HepG2 (cell line): ENCODE measurements at places on chromosomes 5 and 9. TPM values are rescaled to one million over a fixed set of nuclear protein-coding genes. Genes with fewer than 3 reads are reported as not detected.

GRCh38 chr5:153782589-153783361, 255.9 kb downstream of the FAM114A2 start:
- no peak for DNase-seq

- DNase-seq = no peak
These were observed 125.4 kb downstream of the ATPSCKMT start for GRCh38 chr5:10124287-10124686.

DNA sequence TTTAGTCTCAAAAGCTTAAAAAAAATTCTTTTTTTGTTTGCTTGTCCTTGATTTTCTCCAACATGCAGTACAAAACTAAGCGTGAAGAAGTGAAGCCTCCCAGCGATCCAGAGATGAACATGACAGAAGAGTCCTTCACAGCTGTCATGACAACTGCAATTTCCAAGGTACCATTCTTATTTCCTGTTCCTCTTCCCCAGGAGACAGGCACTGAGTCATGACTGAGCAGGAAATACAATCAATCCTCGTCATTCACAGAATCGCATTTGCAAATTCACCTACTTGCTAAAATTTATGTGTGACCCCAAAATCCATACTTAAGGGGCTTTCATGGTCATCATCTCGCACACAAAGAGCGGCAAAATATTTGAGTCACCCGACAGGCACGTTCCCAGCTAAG, 77.3 kb downstream of the SLC1A1 start:
- no peak for DNase-seq

DNA sequence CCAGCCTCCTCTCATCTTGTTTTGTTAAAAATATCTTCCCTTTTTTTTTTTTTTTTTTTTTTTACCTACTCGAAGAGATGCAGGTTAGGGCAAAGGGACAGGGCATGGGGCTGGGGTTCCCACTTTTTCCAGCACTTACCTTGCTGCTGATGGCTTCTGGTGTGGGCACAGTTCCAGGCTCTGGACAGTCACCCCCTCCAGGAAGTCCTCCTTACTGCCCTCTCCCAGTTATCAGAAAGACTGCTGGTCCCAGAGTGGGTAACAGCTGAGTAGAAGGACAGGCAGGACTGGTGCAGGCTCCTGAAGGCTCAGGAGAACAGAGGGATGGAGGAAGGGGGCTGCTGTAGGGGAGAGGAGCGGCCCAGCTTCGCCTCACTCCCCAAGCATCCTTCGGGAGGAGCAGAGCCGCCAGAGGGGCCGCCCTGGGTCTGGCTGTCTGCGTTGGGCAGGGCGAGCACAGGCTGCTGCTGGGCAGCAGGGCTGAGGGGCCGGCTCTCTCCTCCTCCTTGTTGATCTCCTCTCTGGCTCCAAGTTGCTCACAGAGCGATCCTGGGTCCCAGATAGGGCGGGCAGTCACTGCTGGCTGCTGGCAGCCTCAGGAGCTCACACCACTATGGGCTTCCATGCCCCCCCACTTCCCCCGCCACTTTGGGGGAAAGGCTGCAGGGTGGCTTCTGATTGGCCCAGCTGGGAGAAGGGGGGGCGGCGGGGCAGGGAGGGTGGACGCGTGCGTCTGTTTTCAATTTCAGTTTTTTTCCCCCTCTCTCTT, at the start of gene PDGFRB:
Gene PDGFRB, minus strand, starts transcription at position 588 of the 769 bp plus-strand sequence. CDS start 18,798 bp downstream, outside the sequence.
- DNase-seq = no peak

DNA sequence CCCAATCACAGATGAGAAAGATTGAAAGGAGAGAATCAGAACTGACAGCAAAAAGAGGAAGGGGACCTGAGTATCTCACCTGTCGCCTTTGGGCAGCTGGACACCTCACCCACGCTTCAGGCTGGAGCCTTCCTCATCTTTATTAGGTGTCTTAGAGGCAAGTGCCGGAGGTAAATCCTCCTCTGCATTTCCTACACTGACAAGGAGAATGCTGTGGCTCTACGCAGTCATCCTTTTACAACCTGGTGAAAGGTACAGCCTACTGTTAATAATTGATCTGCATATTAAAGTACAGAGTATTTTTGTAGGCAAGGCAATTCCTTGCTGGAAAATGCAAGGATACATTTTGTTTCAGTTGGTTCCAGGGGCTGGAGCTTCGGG, 34.8 kb downstream of the PRLR start:
- DNase-seq = no peak

- no peak for DNase-seq
These were observed 476.3 kb downstream of the CCDC171 start for GRCh38 chr9:16029046-16029615.

DNA sequence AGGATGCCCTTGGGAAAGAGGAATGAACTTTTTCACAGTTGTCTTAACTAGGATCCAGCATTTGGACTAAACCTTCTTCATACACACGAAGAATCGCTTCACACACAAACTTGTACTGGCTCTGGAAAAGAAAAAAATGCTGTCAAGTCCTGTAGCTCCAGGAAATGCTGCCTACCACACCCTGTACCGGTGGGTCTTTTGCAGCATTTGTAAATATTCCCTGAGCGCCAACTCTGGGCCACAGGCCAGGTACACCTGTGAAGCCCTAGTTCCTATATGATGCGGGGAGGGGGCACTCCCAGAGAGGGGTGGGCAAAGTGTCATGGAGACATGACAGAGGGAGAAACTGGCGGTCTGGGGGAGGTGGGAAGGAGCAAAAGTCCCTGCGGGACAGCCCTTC, 58.7 kb upstream of the EPB41L4B start:
- DNase-seq = no peak

DNA sequence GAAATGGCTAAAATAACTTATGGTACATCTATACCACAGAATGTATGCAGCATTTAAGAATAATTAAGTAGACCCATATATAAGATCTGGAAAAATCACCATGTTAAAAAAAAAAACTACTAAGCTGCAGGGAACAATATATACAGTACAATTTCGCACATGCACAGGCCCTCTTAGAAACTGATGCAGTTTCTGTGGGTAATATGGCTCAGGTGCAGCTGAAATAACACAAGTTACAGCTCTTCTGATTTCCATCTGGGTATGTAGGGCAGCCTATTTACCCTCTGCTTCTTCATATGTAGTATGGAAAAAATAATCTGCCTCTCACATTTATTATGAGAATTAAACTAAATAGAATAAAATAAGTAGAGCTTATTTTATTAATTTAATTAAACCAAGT, 82.9 kb downstream of the YIPF5 start:
- no peak for DNase-seq

DNA sequence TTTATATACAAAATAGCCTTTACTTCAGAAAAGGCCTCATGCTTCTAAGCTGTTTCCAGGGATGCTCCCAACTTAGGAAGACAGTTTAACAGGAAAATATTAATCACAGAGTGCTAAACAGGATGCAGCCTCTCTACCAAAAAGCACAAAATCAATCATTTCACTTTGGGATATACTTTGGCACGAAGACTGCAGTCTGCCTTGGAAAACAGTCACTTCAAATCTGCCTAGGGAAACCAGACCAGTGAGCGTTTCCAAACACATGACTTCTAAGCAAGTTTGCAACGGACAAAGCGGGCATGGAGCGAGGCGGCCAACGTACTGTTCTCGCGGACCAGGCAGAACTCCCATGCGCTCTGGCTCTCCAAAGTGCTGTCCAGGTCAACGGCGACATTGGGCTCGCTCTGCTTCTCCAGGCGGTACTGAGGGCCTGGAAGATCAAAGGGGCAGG, 201.0 kb downstream of the MAPKAP1 start:
- DNase-seq = no peak

GRCh38 chr9:95458666-95459065, 58.1 kb downstream of the PTCH1 start:
- no peak for DNase-seq

GRCh38 chr5:14742498-14742897, 78.0 kb downstream of the OTULIN start:
- DNase-seq = no peak

GRCh38 chr9:86941197-86941596, 6.1 kb downstream of the GAS1 start:
- DNase-seq = no peak

- no peak for DNase-seq
These were observed 3.0 kb downstream of the ARSI start for GRCh38 chr5:150299571-150300327.

- peak; percentile 37 for DNase-seq
These were observed 23.3 kb downstream of the MCTP1 start for GRCh38 chr5:95261437-95262175.

- DNase-seq = no peak
These were observed 48.9 kb downstream of the FAM174A start for GRCh38 chr5:100584069-100584468.

- DNase-seq = no peak
These were observed 60.9 kb downstream of the ANKRD55 start for GRCh38 chr5:56172241-56172640.

GRCh38 chr5:41812156-41812555, 58.1 kb downstream of the OXCT1 start:
- DNase-seq = no peak

GRCh38 chr5:56291079-56291643, 58.0 kb upstream of the ANKRD55 start:
- DNase-seq = no peak

GRCh38 chr5:137186759-137187461, 312.2 kb downstream of the SPOCK1 start:
- DNase-seq = no peak

DNA sequence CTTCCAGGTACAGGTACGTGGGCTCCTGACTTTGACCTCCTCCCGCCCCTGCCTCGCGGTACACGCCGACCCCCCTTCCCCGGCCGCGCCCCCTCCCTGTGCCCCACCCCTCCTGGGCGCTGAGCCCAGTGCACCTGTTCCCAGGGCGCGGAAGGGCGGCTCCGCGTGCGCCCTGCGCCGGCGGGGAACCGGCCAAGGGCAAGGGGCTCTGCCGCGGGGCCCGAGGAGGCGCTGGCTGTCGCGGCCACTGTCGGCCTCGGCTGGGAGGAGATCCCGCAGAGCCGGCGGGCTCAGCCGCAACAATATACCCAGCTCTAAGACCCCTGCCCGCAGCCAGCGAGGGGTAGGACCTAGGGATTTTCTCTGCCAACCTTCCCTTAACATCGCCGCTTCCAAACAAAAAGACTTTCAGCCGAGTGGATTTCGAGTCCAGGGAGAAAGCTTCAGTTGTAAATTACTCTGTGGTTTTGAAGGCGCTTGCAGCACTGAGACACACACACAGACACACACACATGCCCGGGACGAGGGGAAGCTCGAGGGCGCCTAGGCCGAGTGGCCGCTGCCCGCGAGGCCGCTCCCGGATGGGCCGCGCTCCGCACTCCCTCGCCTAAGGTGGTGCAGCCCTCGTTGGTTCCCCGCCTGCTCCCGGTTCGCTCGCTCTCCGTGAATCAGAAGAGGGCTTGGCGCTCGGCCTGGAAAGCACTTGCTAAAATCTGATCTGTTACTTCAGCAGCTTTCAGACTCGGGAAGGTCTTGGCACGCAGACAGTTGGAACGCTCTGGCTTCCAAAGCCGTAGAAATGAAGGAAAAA, 1.2 kb downstream of the FGF18 start:
- no peak for DNase-seq

GRCh38 chr5:44774279-44774880, 34.4 kb upstream of the MRPS30 start:
- DNase-seq = peak; percentile 34

DNA sequence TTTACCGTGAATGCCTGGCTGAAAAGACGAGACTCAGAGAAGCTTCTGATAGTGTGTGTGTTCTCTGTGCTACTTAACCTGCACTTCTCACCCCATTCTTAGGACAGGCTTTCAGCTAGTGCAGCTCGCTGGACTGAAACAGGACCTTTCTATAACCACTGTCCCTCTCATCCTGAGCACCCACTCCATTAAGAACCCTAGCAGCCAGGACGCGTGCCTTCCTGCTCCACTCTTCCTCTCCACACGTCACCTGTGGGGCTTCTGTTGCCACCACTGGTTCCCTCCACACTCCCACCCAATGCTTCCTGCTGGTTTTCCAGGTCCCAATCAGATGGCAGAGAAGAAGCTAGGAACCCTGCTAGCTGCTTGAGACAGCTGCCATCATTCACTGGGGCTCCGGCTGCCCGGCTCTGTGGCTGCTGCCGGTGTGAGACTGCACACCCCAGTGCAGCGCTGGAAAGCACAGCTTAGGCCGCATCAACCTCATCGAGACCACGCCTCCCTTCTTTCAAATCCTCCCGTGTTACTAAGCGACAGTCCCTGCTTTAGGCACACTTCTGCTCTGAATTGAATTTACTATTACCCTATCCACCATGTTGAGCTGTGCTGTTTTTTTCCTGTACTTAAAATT, 44.0 kb downstream of the RNF130 start:
- DNase-seq = no peak

GRCh38 chr5:132275367-132276220, 18.1 kb downstream of the PDLIM4 start:
- DNase-seq = no peak

GRCh38 chr9:84827216-84827765, 157.8 kb downstream of the NTRK2 start:
- no peak for DNase-seq

DNA sequence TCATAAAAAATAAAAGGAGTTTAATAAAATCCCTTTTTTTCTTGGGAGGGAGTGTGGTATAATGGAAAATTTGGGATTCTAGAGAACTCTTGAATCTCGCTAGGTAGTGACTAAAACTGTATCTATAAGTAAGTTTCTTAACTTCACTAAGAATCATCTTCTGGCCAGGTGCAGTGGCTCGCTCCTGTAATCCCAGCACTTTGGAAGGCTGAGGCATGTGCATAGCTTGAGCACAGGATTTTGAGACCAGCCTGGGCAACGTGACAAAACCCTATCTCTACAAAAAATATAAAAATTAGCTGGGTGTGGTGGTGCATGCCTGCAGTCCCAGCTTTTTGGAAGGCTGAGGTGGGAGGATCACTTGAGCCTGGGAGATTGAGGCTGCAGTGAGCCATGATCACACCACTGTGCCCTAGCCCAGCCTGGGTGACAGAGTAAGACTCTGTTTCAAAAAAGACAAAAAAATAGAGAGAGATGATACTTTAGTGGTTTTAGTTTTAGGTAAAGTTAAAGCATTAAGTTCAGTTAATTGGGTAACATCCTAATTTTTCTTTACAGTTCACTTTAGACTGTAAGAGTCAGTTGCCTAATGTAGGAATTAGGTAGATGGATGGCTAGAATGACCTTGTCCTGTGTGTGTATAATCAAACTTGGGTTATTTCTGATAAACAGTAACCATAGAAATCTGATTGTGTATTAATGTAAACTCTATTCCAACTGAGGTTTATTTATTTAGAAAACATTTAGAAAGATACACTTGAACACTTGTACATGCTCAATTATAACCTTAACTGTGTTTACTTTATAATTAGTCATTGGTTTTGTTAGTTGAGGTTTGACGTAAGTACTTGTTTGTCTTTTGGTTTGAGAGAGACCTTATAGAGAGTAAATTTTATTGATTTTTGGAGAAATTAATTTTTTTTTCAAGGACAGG, 17.8 kb downstream of the UNC13B start:
- no peak for DNase-seq

GRCh38 chr9:107870221-107870620, 380.7 kb upstream of the KLF4 start:
- DNase-seq = no peak

Gene SLC12A2
- total RNA-seq = 7.2 and 9.7 TPM in 2 replicates

Gene TOR4A
- total RNA-seq = 7.0 and 14.2 TPM in 2 replicates

Gene NPR3
- total RNA-seq = not detected in 2 replicates

Gene IFNA14
- not detected in 2 replicates for total RNA-seq

Gene GABRP
- total RNA-seq = not detected in 2 replicates

Gene IRX2
- total RNA-seq = not detected in 2 replicates

Gene IL13
- total RNA-seq = not detected in 2 replicates
